ENCODE measurements at places on chromosomes 7 and 10. TPM values are rescaled to one million over a fixed set of nuclear protein-coding genes. Genes with fewer than 3 reads are reported as not detected.

Gene CACNA2D1
- total RNA-seq = 12.8 TPM

Gene FAM171A1
- total RNA-seq = 16.7 TPM

Gene INSYN2A
- total RNA-seq = under 0.01 TPM

Gene INSIG1
- total RNA-seq = 694 TPM

Gene CTTNBP2
- 0.18 TPM for total RNA-seq

Gene CPA2
- total RNA-seq = not detected

Gene LIPM
- total RNA-seq = not detected

Gene OIT3
- not detected for total RNA-seq

Gene SEMA3E
- 0.35 TPM for total RNA-seq

Gene CRTAC1
- total RNA-seq = not detected
